ENCODE measurements at places on chromosomes 7 and 10.

DNA sequence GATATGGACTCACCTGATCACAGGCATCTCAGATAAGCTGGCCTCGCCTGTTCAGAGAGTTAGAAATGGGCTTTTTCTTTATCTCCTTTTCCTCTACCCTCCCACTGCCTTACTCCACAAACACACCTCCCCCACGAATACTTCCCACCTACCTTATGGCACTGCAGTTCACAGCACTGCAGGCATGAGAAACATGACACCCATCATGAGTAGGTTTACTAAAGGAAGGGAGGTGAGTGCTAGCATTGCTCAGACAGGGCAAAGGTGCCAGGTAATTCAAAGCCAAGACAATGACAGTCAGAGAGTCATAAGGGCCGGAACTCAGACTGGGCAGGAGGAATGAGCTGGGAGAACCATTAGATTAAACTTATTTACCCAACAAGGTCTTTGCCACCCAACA, 220.6 kb downstream of the FAM107B start:
- no peak for DNase-seq

DNA sequence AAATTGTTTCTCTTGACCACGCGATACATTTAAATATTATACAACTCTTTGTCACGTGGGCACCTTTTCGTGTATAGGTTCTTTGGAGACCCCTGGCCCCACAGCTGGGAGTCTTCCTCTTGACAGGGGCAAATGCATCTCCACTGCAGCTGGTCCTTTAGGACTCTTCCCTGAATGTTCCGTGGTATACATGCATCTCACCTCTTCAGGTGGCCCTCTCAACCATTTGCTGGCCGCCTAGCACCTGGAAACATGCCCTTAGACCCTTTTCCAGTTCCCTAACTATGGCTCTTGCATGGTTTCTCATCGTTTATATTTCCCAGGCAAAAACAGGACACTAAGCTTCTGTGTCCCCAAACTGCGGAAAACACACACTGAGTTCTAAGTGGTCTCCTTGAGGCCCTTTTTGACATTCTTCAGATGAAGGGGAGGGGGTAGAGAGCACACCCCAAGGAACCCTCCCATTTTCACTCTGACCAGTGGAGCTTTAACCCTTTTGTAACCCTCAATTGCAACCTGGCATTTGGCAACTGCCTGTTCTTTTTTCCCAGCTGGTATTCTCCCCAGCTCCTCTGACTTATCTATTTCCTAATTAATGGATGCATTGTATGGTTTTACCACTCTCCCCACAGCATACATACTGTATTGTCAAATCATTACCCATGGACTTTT, 20.6 kb downstream of the HNRNPA2B1 start:
- no peak for DNase-seq

- no peak for DNase-seq
Measured at GRCh38 chr10:90917968-90918318, 2.9 kb downstream of the ANKRD1 start.

- DNase-seq: no peak
Measured at GRCh38 chr7:114084002-114084471, 165.2 kb upstream of the PPP1R3A start.

- no peak for DNase-seq
Measured at GRCh38 chr7:1510780-1511154, 6.6 kb upstream of the INTS1 start.

DNA sequence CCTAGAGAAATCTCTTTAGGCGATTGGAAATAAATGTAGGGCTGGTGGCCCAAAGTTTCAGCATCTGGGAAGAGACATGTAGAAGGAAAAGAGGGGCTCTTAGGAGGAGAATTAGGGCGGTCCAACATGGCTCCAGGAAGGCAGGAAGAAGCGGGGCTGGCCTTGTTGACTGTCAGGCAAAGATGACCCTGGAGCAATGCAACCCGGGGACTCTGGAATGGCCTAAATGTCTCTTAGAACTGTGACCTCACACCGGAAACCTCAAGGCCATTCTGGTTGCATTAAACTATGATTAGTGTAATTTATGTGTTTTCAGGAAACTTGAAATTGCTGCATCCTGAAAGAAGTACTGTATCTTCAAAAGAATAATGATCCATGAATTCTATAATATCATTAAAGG, 66.8 kb downstream of the NRP1 start:
- DNase-seq: no peak

DNA sequence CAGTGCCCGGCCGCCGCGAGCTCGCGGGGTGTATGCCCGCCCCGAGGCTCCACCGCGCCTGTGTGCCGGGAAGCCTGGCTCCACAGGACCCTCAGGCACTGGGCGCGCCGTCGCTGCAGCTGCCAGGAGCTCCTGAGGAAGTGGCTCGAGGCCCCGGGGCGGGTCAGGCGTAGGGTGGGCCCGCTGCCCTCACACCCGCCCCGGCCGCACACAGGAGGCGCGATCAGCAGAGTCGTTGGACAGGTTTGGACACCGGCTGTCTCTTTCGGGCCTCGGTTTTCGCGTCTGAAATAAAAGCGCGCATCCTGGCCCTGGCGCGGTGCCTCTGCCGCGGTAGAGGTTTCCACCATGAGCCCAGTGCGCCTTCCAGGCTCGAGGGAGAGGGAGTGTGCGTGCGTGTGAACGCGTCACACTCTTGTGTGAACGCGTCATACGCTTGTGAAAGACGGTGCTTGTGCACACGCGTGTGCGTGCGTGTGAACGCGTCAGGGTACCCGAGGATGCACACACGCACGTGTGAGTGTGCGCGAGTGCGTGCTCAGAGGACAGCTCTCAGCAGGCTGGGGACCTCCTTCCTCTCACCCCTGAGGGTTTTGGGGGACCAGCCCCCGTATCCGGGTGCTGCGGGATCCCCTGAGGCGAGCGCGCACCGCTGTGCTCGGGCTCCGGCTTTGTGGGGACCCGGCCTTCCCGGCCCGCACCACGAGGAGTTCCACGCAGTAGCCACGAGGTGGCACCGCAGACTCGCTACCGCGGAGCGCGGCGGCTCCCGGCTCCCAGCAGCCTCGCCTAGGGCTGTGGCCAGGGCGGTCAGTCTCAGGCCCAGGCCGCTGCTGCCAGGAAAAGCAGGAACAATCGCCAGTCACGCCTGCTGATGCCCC, 83.8 kb downstream of the BMS1 start:
- DNase-seq: peak; percentile 96

GRCh38 chr7:123533929-123534382, 439 bp downstream of the IQUB start:
- no peak for DNase-seq

- DNase-seq: no peak
Measured at GRCh38 chr10:52525761-52526160, 211.7 kb downstream of the DKK1 start.

DNA sequence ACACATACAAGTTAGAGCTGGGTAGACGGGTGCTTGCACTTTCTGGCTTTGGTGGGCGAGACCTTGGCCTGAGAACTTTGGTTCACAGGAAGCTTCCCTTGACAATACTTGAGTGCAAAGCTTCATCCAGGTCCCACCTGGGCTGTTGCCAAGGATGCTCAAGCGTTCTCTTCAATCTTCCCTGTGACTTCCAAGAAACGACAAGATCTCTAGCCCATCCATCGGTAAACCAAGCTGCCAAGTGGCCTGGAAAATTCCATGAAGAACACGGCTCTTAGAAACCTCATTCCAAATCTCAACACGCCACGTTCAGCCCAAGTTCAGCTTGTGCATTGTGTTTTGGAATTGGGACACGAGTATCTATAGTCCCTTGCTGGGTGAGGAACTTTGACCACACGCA, 84.7 kb downstream of the CHST15 start:
- DNase-seq: no peak

- DNase-seq: no peak
Measured at GRCh38 chr10:28777911-28778310, 100.6 kb downstream of the BAMBI start.

DNA sequence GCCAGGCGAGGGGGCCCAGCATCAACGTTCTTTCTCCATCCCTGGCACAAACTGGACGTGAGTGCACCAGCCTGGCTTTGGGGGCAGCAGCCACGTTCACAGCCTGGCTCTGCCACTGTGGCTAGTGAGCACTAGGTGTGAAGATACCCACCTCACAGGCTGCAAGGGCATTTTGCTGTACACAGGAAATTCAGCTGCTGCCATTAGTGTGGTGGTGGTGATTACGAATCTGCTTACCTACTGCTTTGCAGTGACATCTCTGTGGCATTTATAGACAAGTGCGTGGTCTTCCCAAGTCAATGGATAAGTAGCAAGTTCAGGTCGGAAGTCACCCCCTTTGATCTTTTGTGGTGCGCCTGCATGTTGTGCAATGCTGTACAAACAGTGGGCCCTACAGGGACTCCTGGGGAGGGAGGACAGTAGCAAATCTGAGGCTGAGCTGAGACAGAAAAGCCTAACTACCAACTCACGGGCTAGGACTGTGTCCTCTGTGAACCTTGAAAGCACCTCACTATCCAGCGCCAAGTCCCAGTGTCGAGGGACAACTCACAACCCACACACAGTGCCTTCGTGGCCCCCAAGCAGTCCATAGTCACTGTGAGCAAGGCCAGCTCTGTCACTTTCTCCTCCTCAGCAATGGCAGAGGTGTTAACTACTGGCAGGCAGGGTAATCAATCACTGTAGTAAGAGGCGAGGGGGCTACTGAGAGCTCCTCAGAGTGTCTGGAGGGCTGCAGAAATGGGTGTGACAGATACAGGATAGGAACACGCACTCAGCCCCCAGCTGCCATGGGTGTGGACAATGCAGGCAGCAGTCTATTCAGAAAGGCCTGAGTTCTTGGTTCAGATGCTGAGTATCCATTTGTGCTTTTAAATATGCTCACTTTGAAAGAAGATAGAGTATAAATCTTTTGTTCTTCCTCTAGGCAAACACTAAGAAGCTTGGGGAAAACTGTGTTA, 17.0 kb upstream of the MMP21 start:
- no peak for DNase-seq

GRCh38 chr7:44398953-44399574, 73.7 kb upstream of the CAMK2B start:
- no peak for DNase-seq

- DNase-seq: no peak
Measured at GRCh38 chr10:69726850-69727249, 74.9 kb upstream of the COL13A1 start.

DNA sequence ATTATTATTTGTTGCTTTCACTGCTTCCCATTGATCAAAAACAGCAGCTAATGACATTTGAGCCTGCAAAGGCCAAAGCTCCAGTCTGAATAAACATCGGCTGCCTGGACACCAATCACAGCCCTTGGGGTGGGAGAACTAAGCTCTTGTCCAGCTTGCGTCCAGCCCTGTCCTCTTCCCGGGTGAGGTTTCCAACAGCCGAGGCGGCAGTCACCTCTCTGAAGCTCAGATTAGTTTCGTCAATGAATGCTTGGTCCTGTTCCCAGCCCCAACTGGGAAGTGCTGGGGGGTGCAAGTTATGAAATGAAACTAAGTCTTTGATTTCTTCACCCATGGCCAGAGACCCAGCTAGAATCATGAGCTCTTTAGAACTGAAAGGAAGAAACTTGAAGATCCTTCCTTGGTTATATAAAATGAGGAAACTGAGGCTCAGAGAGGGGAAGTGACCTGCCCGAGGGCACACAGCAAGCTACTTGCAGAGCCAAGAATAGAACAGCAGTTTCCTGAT, 114.0 kb upstream of the TCF7L2 start:
- DNase-seq: no peak

GRCh38 chr10:13099144-13099665, 758 bp upstream of the OPTN start:
- peak; percentile 37 for DNase-seq

DNA sequence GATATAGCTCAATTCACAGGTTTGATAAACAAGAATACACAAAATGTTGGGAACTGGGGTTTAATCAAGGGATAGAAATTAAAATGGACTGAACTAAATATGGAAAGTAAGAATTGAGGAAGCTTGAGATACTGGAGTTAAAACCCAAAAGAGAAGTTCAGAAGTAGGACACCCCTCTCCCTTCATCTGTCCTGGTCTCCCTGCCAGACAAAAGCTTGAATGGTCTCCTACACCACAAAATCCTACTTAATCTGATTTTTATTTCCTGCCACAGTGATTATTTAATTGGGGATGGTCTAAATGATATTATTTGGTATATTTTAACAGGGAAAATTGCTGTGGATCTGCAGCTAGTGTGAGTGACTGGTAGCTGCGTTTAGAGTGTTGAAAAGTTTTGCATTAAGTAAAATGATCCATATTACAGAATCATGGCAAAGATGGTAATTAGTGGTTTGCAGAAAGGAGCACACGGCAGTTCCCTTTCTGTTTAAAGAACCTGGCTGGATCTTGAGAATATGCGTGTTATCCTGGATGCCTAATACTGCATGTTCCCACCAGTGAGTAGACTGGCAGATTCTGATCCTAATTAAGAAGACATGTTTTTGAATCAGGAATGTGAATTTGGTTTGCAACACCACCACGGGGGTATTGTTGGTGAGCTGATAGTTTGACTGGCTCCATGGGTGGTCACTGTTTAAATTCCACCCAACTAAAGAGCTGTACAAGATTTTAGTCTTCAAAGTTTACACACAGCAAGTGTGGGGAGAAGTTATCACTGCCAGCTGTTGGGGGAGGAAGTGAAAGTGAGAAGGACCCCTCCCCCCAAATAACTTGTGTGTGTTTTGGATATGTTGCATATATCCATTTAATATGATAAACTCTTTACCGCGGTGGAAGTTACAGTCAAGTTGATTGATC, 5.5 kb downstream of the RBM20 start:
- DNase-seq: no peak

GRCh38 chr10:90302758-90303481, 554.9 kb downstream of the HTR7 start:
- DNase-seq: no peak

GRCh38 chr7:80057488-80057887, 77.1 kb upstream of the GNAI1 start:
- DNase-seq: no peak

- no peak for DNase-seq
Measured at GRCh38 chr7:44185729-44186128, 3.5 kb downstream of the GCK start.

DNA sequence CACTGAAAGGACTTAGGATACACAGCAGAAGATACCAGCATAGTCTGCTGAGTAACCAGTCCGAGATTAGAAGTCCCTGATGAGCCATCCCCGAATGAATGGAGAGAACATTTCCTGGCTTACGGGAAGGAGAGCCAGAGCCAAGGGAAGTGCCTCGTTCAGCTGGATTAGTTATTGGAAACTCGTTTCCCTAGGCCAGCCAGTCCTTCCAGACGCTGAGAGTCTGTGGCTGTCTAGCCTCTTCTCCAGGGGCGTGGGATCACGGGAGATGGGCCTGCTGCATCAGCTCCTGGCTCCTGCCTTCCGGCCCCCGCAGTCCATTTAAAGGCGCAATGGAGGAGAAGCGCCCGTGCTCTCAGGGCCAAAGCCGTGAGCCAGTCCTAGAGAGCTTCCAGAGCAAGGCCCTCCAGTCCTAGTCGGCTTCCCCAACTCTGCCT, 712.8 kb downstream of the PARD3 start:
- no peak for DNase-seq

GRCh38 chr7:30657131-30657530, 25.1 kb downstream of the CRHR2 start:
- no peak for DNase-seq

DNA sequence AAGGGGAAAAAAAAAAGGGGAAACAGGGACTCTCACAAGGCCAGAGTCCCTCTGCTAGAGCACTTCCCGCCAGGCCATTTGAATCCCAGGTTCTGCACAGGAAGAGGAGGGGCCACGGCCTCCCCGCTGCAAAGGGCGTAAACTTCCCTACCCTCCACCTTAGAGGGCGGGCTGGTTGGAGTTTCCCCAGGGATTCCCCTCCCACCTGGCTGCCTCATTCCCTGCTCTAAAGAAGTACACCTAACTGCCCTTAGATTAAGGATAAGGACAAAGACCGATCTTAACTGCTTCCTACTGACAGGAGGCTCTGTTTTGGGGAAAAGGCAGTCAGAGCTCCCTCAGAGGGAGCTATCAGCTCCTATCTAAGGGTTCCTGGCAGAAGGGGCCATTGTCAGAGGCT, 102.0 kb upstream of the ARMC3 start:
- DNase-seq: no peak
